ENCODE measurements at places on chromosomes 6 and 20. TPM values are rescaled to one million over a fixed set of nuclear protein-coding genes. Genes with fewer than 3 reads are reported as not detected.
A peak's percentile ranks its signal among the peaks of the same experiment; 100 is the strongest.

TUBB1 gene
- 19.2 TPM for total RNA-seq

ANGPT4 gene
- total RNA-seq: not detected

- DNase-seq: no peak
These were observed 9.7 kb upstream of the BPIFB1 start for GRCh38 chr20:33273117-33273851.

- peak; percentile 70 for DNase-seq
These were observed at the start of gene EBF4 for GRCh38 chr20:2692036-2692885. Gene EBF4 (plus strand): TSS chr20:2692780. CDS start chr20:2693646, 866 bp downstream.

GRCh38 chr20:57392512-57393271 is 1.5 kb downstream of the RBM38 start:
- DNase-seq: peak; percentile 96

DNA sequence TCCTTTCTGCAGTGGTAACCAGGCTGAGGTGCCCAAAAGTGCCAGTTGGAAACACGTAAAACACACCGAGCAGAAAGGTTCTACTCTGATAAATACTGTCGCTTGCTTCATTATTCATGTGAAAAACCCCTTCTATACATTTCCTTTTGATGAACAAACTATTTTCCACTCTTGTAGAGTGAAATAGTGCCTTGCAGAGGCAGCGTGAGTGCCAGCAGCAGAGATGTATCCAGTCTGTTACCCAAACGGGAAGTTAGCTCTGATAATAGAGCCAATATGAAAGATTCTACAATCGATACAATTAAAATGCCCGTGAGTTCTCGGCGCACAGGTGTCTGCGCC is 1.5 kb downstream of the ZBTB46 start:
- DNase-seq: no peak

DNA sequence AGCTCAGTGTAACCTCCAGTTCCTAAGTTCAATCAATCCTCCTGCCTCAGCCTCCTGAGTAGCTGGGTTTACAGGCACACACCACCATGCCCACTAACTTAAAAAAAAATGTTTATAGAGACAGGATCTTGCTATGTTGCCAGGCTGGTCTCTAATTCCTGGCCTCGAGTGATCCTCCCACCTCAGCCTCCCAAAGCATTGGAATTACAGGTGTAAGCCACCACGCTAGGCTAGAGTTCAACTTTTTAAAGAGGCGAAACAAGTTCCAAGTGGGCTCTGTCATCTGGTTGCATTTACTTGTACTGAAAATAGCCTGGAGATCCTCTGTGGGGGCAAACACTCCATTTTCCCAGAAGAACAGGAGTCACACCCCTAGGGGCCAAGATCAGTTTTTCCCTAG is 100.7 kb upstream of the RIPOR2 start:
- no peak for DNase-seq

GRCh38 chr6:142009647-142010046 is 123.1 kb upstream of the GJE1 start:
- no peak for DNase-seq

- DNase-seq: no peak
These were observed 68.4 kb upstream of the PHACTR1 start for GRCh38 chr6:12648171-12648570.

DNA sequence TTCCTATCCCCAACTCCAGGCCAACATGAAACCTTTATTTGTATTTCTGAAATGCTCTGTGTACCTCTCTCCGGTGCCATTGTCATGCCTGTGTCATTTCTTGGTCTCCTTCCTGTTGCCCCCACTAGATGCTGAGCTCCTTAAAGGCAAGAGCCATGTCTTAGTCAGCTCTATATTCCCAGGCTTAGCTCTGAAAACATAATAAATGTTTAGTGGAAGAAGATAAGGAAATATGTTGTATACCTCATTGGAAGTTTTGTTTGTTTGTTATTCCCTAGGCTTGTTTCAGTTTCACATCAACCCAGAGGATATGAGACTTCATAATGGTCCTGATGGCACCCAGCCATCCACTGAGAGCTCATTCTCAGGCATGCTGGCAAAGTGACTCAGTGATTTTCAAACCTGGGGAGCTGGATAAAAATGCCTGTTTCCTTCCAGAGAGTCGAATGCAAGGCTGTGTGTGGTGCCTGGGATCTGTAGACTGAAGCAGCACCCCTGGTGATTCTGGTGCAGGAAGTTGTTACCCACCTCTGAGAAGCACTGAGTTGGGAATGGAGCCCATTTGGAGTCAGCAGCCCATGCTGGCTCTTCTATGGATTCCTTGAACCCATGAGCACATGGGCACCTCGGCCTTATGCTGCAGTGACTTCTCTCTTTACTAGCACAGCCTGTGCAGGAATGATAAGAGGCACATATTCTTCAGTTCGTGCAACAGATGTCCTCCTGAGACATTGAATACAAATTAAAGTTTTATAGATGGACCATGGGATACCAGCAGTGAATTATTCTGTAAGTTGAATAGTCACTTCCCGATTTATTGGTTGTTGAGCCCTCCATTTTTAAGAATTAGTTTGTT is 205.2 kb downstream of the FARS2 start:
- no peak for DNase-seq
